ENCODE measurements at places on chromosomes 1 and 21. TPM values are rescaled to one million over a fixed set of nuclear protein-coding genes. Genes with fewer than 3 reads are reported as not detected.
A peak's percentile ranks its signal among the peaks of the same experiment; 100 is the strongest.

- no peak for DNase-seq
Measured at GRCh38 chr21:45874716-45875415, 106.7 kb upstream of the COL6A1 start.

DNA sequence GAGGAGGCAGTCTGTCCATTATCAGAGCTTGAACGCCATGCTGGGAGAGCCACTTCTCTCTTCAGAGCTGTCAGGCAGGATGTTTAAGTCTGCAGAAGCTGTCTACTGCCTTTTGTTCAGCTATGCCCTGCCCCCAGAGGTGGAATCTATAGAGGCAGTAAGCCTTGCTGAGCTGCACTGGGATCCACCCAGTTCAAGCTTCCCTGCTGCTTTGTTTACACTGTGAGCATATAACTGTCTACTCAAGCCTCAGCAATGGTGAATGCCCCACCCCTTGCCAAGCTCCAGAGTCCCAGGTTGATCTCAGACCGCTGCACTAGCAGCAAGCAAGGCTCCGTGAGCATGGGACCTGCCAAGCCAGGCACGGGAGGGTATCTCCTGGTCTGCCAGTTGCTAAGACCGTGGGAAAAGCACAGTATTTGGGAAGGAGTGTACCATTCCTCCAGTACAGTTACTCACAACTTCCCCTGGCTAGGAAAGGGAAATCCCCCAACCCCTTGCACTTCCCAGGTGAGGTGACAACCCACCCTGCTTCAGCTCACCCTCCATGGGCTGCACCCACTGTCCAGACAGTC, 32.5 kb downstream of the RGS13 start:
- no peak for DNase-seq

DNA sequence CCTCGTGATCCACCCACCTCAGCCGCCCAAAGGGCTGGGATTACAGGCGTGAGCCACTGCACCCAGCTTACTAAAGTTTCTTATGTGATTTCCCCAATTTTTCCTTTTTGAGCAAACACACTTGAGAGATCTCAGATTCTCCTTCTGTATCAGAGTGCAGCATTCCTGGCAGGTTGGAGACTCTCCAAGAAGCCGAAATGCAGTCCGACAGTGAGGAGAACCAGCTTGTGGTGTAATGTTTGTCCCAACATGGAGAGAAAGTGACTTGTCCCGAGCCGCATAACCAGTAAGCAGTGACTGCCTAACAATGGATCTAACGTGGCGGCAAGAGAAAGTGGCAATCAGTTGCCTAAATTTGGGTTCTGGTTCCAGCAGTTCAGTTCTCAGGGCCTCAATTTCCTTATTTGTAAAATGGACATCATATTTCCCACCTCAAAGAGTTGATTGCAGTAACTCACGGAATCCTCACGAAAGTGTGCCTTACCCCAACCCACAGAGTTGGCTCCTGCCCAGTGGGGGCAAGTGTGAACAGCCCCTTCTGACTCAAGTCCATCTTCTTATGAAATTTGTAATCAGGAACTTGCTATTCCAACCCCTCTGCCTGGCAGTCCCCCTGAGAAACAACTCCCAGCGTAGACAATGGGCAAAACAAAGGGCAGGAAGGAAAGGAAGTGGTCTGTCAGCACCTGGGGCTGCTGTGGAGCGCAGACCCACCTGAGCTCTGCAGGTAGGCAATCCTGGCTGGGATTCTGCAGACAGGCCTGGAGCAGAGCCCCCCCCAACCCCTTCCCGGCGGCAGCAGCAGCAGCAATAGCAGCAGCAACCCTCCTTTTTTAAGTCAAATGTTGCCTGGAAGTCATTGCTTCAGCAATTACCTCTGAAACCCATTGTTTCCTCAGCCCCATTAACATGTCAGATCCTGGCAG, 223.6 kb upstream of the POU3F1 start:
- DNase-seq = peak; percentile 83

- DNase-seq = peak; percentile 59
Measured at GRCh38 chr1:167221126-167221737, 546 bp downstream of the POU2F1 start.

DNA sequence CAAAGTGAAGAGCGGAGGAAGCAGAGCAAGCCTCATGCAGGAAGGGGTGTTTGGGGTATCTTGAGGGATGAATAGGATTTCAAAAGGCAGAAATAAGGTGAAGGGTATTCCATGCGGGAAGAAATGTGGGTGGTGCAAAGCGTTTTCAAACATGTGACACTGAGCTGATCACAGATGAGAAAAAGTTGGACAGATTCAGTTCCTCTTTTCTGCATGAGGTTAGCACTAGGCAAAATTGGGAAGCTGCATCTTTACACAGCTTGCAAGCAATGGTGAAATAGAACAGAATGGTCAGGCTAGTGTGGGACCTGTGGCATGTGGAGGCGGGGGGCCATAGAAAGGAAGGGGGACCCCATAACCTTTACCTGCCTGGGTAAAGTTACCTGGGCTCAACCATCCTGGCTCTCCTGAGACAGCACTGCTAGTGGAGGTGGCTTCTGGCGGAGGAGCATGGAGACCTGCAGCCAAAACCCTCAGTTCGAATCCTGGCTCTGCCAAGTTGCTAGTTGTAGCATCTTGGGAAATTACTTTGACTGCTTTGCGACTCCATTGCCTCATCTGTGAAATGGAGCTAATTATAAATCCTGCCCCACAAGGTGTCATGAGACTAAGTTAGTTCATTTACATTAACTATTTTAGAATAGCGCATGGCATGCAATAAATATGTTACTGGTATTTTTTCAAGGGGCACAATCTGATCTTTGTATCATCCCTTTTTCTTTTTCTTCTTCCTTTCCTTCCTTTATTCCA, 16.4 kb downstream of the KCNA10 start:
- DNase-seq = no peak

DNA sequence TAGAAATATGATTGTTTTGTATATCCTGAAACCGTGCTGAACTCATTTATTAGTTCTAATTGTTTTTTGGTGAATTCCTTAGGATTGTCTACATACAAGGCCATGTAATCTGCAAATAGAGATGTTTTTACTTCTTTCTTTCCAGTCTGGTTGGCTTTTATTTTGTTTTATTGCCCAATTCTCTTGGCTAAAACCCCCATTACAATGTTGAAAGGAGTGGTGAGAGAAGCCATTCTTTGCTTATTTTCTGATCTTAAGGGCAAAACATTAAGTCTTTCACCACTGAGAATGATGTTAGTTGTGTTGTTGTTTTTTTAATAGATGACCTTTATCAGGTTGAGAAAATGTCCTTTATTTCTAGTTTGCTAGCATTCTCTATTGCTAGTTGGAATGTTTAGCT, 157.3 kb downstream of the NTMT2 start:
- DNase-seq = no peak

GRCh38 chr1:151166505-151166956, 587 bp downstream of the SCNM1 start:
- no peak for DNase-seq

DNA sequence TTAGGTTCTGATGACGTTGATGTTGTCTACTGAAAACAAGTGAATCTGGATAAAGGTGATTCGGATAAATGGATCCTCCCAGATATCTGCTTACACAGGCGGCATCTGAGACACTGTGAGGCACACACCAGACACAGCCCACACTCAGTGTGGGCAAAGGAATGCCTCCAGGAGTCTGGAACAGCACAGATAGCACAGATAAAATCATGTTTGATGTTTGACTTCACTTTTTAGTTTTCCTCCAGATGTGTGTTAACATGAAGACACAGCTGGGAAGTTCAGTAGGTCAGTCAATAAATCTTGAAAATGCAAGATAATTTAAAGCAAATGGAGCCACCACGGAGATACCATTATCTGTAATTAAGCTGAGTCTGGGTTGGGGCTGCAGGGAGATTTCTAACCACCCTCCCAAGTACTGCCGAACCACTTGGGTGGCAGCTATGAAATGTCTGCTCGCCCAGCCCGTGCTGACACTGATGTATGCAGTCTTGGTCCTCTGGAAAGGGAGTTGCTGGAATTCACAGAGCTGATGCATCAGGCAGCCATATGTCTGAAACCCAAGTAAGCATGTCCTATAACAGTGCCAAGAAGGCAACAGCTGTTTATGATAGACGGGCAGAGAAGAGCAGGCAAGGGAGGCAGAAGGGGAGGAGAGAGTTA, 11.7 kb downstream of the CAPN9 start:
- no peak for DNase-seq

DNA sequence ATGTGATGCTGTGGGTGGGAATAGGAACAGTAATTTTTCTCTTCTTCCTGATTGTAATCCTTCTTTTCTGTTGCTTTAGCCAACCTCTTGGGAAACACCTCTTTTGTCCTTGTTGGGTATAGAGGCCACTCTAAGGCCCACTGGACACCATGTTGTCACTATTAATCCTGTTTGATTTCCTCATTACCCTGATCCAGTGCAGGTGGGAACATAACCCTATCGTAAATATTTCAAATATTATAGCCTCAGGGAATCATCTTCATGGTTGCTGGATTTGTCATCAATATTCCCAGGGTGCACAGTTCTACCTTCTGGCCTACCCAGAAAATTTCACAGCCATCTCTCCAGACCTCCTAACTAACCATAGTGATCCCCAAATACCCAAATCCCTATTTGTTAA, 27.9 kb upstream of the SLC6A9 start:
- no peak for DNase-seq

DNA sequence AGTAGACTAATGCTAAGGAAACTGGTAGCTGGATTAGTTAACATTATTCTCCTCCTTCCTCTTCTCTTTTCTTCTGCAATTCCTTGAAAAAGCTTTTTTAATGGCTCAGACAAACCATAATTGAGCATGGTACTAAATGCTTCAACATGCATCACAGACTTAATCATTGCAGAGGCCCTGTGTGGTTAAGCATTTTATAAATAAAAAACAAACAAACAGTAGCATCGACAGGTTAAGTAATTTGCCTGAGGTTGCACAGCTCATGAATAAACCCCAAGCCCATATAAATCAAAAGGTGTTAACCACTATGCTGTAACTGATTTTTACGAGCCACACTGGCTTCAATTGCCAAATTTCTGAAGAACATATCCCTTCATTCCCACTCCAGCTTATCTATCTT, 462.1 kb downstream of the LMO4 start:
- DNase-seq = no peak

- DNase-seq = no peak
Measured at GRCh38 chr1:10475510-10475909, 760 bp downstream of the PEX14 start.

DNA sequence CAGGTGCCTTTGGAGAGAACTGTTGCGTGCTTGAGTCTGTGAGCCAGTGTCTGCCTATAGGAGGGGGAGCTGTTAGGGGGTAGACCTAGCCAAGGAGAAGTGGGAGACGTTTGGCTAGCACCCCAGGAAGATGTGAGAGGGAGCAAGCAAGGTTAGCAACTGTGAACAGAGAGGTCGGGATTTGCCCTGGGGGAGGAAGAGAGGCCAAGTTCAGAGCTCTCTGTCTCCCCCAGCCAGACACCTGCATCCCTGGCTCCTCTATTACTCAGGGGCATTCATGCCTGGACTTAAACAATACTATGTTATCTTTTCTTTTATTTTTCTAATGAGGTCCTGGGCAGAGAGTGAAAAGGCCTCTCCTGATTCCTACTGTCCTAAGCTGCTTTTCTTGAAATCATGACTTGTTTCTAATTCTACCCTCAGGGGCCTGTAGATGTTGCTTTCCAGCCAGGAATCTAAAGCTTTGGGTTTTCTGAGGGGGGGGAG, 2.4 kb downstream of the BTG2 start:
- DNase-seq = no peak

GRCh38 chr1:225652729-225653462, at the start of gene ENAH:
Gene ENAH (minus strand): TSS chr1:225653123. CDS start chr1:225652690, 433 bp downstream.
- peak; percentile 77 for DNase-seq

- no peak for DNase-seq
Measured at GRCh38 chr1:152035539-152036266, 1.1 kb downstream of the S100A11 start.

GRCh38 chr1:235423214-235423652, 56.0 kb downstream of the TBCE start:
- no peak for DNase-seq

GRCh38 chr1:30603081-30603858, 120.1 kb downstream of the MATN1 start:
- no peak for DNase-seq

GRCh38 chr1:80542231-80542630, 1258.5 kb upstream of the ADGRL2 start:
- no peak for DNase-seq

DNA sequence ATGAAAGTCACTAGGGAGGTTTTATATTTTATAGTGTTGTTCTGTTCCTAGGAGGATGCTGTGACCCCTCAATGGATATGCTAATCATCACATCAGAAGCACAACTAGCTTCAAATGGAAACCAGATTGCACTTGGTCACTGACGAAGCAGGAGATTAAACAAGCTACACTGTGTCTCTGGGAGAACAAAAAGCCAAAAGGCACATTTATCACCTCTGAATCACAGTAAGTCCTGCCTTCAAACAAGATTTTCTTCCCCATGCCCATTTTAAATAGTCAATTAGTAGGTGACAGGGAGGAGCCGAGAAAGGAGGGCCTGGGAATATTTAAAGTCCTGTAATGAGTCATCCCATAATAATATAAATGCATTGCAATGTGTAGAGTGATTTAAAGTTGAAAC, 38.1 kb downstream of the RGS2 start:
- DNase-seq = no peak

- DNase-seq = no peak
Measured at GRCh38 chr1:179187043-179187442, 42.4 kb downstream of the ABL2 start.

DNA sequence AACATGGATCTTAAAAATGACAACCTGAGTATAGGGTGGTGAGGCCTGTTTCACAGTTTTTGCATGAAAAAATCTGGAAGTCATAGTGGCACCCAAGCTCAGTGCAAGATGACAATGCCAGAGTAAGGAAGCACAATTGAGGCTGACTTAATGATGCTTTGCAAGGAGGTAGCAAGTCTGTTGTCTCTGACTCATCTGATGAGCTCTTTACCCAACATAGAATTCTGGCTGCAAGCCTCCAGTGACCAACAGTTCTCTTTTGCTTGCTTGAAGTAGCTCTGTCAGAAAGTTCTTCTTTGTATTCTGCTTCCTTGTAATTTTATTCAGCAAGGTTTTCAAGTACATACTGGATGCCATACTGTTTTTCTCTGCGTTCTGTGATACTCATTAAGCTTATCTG, 117.1 kb downstream of the FOXD2 start:
- DNase-seq = no peak

DNA sequence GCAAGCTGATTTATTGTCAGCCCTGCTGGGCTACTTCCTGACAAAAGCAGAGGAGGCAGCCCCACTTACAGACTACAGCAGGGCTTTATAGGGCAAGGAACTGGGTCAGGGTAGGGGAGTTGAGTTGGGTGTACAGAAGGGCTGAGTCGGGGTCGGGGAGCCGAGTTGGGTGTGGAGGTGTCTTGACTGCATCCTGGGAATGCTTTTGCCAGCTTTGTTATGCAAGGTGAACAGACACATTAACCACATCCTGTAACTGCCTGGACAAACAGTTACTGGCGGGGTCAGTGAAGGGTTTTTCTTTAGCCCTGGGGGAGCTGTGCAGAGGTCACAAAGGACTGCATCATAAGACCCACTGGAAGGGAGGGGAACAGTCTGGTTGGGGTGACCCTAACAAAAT, 39.1 kb upstream of the GBP5 start:
- peak; percentile 17 for DNase-seq

The FNBP1L gene
- total RNA-seq = 81.8 TPM

The FAM151A gene
- 0.11 TPM for total RNA-seq

The TMCO1 gene
- total RNA-seq = 52.5 TPM

The STUM gene
- total RNA-seq = 1.3 TPM

The LHX8 gene
- 0.25 TPM for total RNA-seq

The MEX3A gene
- total RNA-seq = 70.6 TPM

The CYP2J2 gene
- total RNA-seq = 0.46 TPM

The CFAP74 gene
- 0.39 TPM for total RNA-seq

The TMCC2 gene
- 9.5 TPM for total RNA-seq

The CA14 gene
- total RNA-seq = 35.3 TPM

The TIE1 gene
- total RNA-seq = 2.5 TPM
